ENCODE measurements at places on chromosomes 6 and 20. TPM values are rescaled to one million over a fixed set of nuclear protein-coding genes. Genes with fewer than 3 reads are reported as not detected.

DNA sequence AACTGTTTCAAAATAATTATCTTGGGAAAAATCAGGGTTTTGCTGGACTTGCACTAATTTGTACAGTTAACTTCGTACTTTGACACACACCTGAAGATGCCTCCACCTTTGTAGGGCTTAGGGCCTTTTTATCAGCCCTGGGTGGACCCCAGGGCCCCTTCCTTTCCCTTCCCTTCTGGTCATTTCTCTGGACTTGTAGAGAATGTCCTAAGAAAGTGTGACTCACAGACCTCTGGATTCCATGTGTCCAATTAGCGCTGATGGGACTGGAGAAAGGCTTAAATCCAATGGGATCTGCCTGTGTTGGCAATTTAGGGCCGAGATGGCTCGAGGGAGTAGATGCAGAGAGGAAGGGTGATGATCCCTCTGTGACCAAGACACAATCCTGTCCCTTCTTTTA is 9.3 kb downstream of the TRIM15 start:
- no peak for DNase-seq

- no peak for DNase-seq
Measured at GRCh38 chr6:155676346-155676745, 220.7 kb upstream of the NOX3 start.

DNA sequence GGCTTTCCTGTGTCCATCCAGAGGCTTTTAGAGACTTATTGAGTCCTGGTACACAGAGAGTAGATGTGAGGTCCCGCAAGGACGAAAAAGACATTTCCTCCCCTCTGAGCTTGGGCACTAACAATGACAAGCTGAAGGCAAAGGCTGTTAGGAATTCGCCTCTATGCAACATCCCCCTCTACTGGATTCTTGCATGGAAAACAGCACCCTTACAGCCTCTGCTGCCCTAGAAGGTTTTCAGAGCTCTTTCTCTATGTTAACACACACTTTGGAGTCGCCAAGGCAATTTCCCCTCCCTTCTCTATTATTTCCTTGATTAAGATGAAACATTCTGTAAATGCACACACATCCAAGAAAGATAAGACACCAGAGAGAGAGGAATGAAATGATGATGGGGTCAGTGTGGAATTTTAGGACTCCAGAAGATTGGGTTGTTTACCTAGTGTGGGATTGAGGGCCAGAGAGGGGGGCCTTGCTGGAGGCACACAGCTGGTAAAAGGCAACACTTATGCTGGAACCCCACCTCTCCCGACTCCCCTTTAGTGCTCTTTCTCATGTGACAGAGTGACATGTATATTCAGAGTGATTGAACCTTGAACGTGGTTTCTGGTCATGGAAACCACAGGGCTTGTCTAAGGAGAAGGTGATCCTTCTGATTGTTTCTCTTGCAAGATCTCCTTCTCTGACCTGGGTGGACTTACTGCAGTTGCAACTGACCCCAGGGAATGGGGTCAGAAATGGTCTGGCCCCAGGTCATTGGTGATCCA is 300.7 kb downstream of the CLIC5 start:
- DNase-seq: peak; percentile 92

- peak; percentile 88 for DNase-seq
Measured at GRCh38 chr6:15593798-15594197, 69.0 kb downstream of the DTNBP1 start.

TP53TG5 gene
- total RNA-seq: not detected

DNA sequence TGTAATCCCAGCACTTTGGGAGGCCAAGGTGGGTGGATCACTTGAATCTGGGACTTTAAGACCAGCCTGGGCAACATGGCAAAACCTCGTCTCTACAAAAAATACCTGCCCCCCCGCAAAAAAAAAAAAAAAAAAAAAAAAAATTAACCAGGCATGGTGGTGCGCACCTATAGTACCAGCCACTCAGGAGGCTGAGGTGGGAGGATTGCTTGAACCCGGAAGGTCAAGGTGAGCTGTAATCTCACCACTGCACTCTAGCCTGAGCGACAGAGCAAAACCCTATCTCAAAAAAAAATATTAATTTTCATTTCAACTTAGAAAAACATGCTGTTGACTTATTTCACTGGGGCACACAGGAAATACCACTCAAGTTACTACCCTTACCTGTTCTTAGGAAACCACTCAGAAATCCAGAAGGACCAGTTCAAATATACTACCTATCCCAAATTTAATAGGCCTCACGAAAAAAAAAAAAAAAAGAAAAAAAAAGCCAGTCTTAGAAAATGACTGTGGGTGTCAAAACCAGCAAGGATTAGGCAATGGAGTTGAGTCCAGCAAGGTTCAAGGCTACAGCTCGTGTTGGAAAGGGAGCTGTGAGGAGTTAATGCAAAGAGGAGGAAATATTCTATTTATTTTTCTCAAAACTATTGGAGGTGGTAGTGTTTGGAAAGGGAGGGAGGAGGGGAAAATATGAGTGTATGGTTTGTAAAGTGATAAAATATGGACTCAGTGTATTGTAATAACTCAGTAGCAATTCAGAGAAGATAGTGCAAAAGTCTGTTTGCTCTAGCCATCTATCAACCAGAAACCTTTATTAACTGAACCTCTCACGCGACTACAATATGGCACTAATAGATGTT is 33.9 kb upstream of the PIM1 start:
- no peak for DNase-seq
